ENCODE measurements at places on chromosomes 1 and 21. TPM values are rescaled to one million over a fixed set of nuclear protein-coding genes. Genes with fewer than 3 reads are reported as not detected.

The VHLL gene
- total RNA-seq, result not detected

The DEGS1 gene
- 138 TPM for total RNA-seq

The CSMD2 gene
- not detected for total RNA-seq

The DIPK1A gene
- total RNA-seq, result 1.5 TPM

The KRTAP10-11 gene
- total RNA-seq, result not detected

DNA sequence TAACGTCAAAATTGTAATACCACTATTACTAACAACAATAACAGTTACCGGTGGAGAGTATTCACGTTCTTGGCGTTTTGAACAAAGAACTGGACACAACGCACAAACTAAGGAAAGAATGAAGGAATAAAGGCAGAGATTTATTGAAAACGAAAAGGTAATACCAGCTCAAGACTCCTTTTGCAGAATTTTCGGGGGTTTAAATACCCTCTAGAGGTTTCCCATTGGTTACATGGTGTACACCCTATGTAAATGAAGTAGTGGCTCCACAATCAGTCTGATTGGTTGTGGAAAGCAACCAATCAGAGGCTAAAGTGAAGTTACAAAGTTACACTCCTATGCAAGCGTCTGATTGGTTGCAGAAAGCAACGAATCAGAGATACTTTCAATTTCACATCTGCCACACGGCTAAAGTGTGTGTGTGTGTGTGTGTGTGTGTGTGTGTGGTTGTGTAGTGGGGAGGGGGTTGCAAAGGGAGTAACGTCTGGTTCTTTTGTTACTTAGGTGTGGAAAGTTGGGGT is 1.1 kb upstream of the GTF2B start:
- DNase-seq, result peak; percentile 51

GRCh38 chr1:39570477-39571177 is 6.0 kb downstream of the PABPC4 start:
- DNase-seq, result no peak

DNA sequence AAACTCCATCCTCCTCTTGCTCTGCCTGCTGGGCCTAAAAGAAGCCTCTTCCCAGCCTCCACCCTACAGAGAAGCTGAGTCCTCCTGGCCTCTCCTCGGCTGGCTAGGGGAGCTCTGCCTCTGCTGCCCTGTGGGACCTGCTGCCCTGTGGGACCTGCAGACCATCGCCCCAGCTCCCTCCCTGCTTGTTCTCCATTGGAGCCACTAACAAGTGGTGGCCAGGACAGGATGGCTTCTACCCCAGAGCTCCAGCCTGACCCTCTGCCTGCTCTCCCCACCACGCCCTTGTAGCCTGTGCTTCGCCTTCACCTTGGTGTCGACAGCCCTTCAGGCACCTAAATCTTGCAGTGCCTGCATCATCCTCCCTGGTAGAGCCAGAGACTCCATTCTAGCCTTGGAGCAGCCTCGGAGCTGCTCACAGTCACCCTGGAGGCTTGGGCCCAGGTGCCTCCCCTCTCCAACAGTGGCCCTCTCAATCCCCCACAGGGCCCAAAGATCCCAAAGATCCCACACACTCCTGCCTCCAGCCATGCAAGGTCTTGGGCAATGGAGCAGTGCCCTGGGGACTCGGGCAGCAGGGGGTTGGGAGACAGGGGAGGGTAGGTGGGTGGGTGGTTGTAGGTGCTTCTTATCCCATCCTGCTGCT is 3.0 kb downstream of the EPS8L3 start:
- no peak for DNase-seq

- no peak for DNase-seq
Measured at GRCh38 chr1:17744666-17745478, 10.3 kb upstream of the ACTL8 start.

GRCh38 chr1:109105881-109106280 is 8.0 kb upstream of the ELAPOR1 start:
- no peak for DNase-seq

GRCh38 chr1:198121056-198121826 is 35.6 kb upstream of the NEK7 start:
- DNase-seq, result peak; percentile 85

DNA sequence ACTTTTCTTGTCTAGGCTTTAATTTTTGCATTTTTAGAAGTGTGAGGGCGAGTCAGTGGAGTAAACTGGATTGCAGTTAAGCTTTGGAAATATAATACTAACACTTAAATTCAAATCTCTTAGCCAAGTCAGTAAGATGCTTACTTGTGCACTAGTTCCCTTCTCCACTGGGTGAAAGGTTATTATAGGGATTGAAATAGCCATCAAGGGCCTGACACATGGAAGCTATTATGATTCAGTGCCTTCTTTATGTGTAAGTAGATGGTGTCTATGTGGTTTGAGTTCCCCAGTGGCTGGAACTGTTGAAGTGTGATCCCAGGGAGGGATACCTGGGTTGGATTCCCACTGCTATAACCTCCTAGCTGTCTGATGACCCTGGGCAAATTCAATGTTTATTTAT is 24.7 kb upstream of the DMRTA2 start:
- DNase-seq, result no peak

DNA sequence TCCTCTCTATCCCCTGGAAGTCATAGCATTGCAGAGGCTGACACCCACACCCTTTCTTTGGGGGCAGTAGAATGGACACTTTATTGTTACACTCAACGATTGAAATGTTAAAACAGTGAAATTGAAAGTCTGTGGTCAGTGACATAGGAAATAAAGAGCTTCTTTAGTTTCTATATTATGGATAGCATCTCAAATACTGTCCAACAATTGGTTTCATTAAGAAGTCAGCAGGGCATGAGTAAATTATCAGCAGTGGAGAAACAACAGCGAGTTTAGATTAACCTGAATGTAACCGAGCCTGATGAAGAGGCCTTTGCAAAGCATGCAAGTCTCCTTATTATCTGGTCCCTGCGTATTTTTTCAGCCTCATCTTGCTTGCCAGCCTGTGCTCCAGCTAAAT is 350.7 kb downstream of the NTNG1 start:
- DNase-seq, result no peak

GRCh38 chr1:23804183-23804835 is 3.8 kb upstream of the GALE start:
- DNase-seq, result no peak

Measured in MG63 (cell line).